NCI-H187 (cell line): ENCODE measurements at places on chromosomes 6 and 20.
A peak's percentile ranks its signal among the peaks of the same experiment; 100 is the strongest.

- no peak for DNase-seq
Observed at GRCh38 chr6:101887532-101887931, 494.0 kb downstream of the GRIK2 start.

DNA sequence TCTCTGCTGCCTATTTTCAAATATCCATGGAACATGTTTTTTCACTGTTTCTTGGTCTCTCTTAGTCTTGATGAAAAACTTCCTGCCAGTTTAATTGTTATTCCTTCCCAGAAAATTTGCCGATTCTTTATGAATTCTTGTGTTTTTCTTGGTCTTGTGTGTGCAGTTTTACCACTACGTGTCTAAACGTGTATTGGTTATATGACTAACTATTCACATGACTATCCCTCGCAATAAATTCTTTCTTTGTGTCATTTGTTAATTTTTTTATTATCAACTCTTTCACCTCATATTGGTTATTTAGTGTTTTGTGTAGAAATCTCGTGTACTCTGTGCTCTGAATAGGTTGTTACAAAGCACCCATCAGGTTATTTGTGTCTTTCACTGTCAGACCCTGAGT lies 315.4 kb downstream of the HAO1 start:
- DNase-seq, result no peak

- no peak for DNase-seq
Observed at GRCh38 chr6:90072935-90073464, 178.7 kb downstream of the GJA10 start.

DNA sequence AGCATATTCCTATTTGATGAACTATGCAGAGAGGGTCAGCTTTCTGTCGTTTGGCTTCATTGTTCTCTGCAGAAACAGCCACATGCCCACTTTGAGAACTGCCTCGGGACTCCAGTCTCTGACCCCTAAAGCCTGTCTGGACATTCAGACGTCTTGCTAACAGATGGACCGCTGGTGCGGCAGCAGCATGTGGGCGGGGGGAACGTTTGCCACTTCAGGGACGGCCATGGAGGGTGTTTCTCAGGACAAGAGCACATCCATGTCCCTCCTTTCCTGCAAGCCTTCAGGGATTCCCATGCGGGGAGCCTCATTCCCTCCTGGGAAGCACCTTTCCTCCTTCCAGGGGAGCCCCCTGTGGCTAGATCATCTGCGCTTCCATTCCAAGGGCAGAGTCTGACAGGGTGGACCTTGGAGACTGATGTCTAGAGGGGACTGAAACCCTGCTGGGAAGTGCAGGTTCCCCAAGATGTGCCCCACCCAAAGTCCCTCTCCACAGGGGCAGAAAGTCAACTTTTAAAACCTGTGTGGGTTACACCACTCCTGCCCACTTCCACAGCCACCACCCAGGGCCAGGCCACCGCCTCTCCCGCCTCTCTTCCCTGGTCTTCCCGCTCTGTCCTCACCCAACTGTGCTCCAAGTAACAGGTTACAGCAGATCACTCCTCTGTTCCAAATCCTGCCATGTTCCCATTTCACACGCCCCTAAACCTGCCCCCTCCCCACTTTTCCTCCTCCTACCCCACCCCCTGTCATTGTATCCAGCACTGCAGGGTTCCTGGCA lies 94.8 kb upstream of the PMEPA1 start:
- DNase-seq, result no peak

DNA sequence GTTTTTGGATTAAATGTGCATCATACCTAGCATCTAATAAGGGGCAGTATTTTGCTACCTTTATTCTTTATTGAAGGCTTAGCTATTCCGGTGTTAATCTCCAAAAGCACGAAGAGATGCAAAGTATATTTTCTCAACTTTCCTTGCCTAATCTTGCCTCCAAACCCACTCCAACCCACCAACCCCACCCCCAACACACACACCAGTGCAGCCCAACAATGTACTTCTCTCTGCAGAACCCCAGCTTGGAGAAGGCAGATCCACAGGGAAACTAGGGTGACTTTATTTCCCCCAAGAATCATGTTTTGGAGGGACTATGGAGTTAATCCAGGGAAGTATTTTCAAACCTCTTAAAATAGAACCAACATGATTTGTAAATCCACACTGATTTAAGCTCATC lies 73.6 kb downstream of the ZMYND8 start:
- no peak for DNase-seq

DNA sequence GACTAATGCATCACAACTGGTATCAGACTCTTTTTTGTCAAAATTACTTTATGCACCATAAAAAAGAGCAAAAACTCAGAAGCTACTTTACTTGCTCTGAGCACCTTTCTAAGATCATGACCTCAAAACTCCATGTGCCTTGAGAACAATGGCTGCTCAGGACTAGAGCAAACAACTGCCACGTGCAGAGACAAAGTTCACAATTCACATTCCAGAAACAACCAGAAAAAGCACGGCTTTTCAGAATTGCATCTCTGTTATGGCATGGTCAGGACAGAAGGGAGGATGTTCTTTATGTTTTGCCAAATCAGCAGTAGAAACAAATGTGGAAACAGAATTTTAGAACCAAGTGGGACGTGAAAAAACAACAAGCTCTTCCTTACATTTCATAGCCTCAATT lies 70.5 kb downstream of the CNKSR3 start:
- DNase-seq, result no peak

- DNase-seq, result peak; percentile 50
Observed at GRCh38 chr6:111559188-111560097, 46.2 kb downstream of the TRAF3IP2 start.

DNA sequence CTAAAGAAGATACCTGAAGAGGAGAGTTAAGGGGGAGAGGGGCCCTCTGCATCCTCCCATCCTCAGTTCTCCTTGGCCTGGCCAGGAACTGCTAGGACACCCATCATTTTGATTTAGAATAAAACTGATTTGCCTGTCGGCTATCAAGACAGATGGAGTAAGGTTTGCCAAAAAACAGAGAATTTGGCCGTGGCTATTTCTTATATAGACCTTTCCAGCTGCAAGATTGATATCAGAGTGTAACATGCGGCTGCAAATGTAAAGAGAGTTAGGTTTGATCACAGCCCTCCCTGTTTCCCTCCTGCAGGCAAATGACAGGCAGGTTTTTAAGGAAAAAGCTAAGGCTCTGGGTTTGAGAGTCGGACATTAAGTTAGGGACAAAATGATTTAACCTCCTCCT lies 226.6 kb upstream of the TAB2 start:
- DNase-seq, result no peak

- no peak for DNase-seq
Observed at GRCh38 chr6:18842534-18842933, 455.4 kb downstream of the RNF144B start.

GRCh38 chr6:18492972-18493371 lies 105.8 kb downstream of the RNF144B start:
- no peak for DNase-seq

- DNase-seq, result no peak
Observed at GRCh38 chr20:61256365-61256764, 4.3 kb downstream of the CDH4 start.

- no peak for DNase-seq
Observed at GRCh38 chr20:58702859-58703648, 10.5 kb downstream of the NPEPL1 start.

GRCh38 chr20:32858701-32859372 lies at the start of gene EFCAB8:
Gene EFCAB8 (plus strand): TSS chr20:32858923. CDS start chr20:32863793, 4,870 bp downstream.
- DNase-seq, result no peak

- DNase-seq, result peak; percentile 53
Observed at GRCh38 chr20:43590036-43590391, 723 bp upstream of the IFT52 start.

- peak; percentile 49 for DNase-seq
Observed at GRCh38 chr20:59515013-59515905, 89.1 kb upstream of the PHACTR3 start.

DNA sequence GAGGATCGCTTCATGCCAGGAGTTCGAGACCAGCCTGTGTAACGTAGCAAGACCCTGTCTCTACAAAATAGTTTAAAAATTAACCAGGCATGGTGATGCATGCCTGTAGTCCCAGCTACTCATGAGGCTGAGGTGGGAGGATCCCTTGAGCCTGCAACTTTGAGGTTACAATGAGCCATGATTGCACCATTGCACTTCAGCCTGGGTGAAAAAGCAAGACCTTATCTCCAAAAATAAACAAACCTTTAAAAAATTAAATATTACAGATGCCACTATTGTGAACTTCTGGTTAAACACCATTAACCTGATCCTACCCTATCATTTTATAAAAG lies 116.8 kb downstream of the ARHGAP18 start:
- no peak for DNase-seq

DNA sequence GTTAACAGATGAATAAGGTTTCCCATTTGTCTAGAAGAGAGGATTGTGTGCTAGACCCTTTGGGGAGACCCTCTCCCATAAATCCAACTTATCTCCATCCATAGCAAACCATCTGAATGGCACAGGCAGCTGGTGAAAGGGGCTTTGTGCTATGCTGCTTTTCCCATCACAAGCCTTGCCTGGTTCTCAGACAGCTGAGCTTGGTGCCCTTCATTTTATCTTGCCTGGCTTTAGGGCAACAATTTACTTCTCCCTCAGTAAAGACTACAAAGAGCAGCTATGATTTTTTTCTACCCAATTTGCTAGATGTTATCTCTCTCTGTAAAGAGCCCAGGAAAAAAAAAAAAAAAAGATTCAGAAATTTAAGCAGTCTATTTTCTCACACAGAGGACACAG lies 117.0 kb upstream of the COL21A1 start:
- DNase-seq, result no peak

DNA sequence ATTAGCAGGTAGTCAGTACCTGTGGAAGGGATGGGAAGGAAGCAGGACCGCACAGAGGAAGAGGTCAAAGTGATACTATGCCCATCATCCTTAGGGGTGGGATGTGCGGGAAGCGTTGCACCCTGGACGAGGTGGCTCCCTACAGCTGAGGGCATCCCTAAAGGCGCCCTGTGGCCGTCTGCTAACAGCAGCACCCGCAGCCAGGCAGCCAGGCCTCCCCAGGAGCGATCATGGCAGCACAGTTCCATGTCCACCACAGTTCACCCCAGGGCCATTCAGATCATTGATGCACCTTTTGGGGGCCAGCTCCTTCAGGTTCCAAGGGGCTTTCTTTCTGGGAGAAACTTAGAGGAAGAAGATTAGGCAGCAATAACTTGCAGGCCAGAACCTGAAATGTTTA lies 59.5 kb downstream of the RPP40 start:
- no peak for DNase-seq

DNA sequence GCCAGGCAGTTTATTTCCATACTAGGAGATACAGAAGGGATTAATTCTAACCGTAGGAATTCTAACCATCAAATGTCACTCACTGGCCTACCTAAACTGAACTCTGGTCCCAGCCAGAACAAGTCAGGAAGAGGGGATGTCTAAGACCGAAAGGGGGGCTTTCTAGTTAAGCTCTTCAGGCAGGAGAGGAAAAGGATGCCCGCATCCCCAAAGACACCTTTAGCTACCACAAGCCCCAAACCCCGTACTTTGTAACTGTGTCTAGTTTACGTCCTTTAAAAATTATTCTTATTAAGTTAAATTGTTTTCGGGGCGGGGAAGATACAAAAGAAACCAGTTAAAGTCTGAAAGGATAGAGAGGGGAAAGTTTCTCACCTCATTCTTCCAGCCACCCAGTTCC lies 1.2 kb upstream of the ZNF76 start:
- DNase-seq, result no peak

DNA sequence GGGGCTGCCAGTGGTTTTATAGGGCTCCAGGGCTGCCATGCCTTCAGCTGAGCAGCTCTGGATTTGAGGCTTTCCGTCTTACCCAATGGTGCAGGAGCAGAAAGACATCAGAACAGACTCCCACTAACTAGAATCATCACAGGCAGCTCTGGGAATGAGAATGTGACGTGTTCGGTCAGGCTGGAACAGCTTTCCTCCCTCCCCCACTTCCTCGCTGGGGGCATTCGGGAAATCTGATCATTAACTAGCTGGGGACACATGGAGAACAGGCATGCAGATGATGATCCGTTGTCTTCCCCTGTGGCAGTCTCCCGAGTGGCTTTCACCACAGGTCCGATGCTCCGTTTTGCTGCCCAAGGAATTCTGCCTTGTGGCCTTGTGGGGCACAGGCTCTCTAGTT lies 5.5 kb upstream of the MTG2 start:
- DNase-seq, result no peak

DNA sequence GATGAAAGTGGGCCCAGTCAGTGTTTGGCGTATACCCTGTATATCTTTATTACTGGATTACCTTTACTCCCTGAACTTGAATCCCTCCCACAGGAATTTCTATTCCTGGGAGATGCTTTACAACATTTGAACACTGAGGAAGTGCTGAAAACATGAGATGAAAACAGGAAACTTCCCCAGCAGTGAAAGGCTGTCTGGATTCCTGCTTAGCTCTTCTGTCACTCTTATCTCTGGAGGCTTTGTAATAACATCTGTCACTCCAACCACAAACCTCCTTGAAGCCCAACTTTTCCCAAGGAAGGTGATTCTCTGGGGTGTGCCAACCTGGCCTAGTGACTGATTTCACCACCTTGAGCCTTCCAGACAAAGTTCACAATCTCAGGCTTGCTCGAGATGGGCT lies 264.5 kb upstream of the BMP2 start:
- no peak for DNase-seq

DNA sequence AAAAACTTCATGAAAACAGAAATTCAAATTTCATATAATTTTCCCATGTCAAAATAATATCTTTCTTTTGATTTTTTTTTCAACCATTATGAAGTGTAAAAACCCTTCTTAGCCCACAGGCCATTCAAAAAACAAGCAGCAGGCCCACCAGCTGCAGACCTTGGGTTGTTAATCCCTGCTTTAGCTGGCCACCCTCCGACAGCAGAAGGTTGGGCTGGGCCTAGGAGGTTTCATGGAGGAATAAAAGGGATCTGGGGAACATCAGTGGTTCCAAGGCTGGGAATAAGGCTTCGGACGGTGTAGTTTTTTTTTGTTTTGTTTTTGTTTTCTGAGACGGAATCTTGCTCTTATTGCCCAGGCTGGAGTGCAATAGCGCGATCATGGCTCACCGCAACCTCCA lies 3.6 kb upstream of the HSP90AB1 start:
- DNase-seq, result no peak

- DNase-seq, result no peak
Observed at GRCh38 chr6:24822696-24823095, 24.0 kb upstream of the ARMH2 start.

DNA sequence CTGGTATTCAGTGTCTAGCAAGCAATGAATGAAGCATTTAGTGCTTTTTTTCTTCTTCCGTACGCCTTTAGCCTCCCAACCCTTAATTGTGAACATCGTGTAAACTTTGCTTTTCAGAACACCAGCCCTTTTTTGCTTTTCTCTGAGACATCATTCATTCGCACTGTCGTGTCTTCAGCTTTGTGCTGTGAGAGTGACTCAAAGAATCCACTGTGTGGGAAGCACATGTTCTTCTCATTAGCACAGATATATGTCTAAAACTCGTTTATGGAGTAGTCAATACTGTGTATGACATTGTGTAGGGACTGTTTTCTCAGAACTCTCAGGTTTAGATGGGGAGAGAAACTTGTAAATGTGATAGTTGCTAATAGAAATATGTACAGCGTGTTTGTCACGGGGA lies 279.1 kb downstream of the FARS2 start:
- no peak for DNase-seq

GRCh38 chr20:16601047-16601446 lies 27.8 kb upstream of the KIF16B start:
- no peak for DNase-seq
